ENCODE measurements at places on chromosomes 3 and 15. TPM values are rescaled to one million over a fixed set of nuclear protein-coding genes. Genes with fewer than 3 reads are reported as not detected.

Gene BOC
- total RNA-seq: 103 TPM

Gene CTDSPL
- 38.0 TPM for total RNA-seq

Gene IMP3
- 194 TPM for total RNA-seq

Gene GOLGA8G
- total RNA-seq: not detected

Gene ST8SIA2
- not detected for total RNA-seq

Gene PARP15
- 3.3 TPM for total RNA-seq

GRCh38 chr3:108106031-108106430 is 15.2 kb upstream of the CD47 start:
- no peak for DNase-seq

GRCh38 chr15:88512078-88512477 is 34.4 kb downstream of the DET1 start:
- DNase-seq: no peak

- peak; percentile 35 for DNase-seq
Measured at GRCh38 chr15:34366271-34367065, 528 bp downstream of the LPCAT4 start.

DNA sequence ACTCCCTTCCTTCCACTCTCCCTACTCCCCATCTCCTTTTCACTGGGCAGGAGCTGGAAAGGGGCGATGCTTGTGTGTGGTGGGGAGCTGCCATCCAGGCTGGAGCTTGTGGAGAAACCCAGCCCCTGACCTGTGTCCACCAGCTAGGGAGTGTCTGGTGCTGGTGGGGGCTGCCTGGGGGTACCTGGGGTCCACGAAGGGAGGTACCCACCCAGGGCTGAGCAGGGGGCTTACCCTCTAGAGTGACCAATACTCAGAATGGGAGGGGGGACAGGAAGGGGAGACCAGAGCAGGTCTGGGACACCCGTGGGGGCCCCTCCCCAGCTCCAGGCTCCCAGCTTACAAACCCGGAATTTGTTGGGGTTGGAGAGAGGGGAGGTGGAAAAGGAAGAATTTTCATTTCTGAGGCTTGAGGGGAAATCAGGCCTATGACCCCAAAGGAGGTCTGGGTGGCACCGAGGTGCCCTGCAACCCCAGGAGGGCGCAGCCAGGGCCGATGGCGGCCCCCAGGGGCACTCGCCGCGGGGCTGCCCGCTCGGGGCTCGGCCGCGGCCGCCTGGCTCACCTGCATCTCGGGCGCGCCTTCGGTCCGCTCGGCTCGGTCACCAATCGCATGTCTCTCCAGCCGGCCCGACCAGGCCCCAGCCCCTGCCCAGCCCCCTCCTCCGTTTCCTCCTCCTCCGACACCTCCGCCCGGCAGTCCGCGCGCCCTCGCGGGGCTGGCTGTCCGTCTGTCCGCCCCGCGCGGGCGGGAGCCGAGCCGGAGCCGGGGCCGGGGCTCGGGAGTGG is 773 bp downstream of the LINGO1 start:
- no peak for DNase-seq

DNA sequence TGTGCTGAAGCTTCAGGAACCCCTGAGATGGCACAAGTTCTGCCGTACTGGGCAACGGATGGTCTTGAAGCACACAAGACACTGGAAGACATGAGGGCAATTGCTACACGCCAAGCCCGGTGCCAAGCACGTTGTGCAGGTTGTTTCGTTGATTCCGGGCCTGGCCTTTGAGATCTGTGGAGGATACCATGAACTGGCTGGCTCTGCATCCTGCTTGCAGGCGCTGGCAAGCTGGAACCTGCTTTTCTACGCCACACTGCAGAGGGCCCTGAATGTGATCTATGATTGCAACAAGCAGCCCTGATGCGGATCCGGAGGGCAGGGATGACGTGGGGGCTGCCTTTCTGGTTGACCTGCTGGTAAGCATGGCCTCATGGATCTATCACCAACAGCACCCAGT is 262.5 kb upstream of the ATP10A start:
- DNase-seq: no peak

GRCh38 chr15:74907163-74907870 is 666 bp upstream of the FAM219B start:
- DNase-seq: no peak

DNA sequence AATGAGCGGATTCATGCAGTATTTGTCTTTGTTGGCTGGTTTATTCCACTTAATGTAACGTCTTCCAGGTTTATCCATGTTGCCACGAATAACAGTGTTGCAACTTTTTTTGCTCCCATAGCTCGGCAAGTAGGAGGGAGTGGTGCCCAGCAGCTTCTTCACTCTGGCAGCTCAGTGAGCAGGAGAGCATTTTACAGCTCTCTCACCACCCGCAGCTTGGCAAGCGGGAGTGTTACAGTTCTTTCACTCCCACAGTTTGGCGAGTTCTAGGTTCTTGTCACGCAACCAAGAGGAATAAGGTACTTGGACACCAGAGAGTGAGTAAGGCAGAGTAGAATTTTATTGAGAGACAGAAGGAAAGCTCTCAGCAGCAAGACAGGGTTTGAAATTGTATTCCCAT is 935.2 kb downstream of the TBL1XR1 start:
- DNase-seq: no peak

- no peak for DNase-seq
Measured at GRCh38 chr15:97077975-97078374, 747.5 kb downstream of the NR2F2 start.
